ENCODE measurements at places on chromosomes 7 and 10.

- DNase-seq = no peak
Measured at GRCh38 chr7:129840757-129841156, 112.0 kb downstream of the UBE2H start.

GRCh38 chr10:33478089-33478674 is 143.7 kb upstream of the NRP1 start:
- DNase-seq = no peak

DNA sequence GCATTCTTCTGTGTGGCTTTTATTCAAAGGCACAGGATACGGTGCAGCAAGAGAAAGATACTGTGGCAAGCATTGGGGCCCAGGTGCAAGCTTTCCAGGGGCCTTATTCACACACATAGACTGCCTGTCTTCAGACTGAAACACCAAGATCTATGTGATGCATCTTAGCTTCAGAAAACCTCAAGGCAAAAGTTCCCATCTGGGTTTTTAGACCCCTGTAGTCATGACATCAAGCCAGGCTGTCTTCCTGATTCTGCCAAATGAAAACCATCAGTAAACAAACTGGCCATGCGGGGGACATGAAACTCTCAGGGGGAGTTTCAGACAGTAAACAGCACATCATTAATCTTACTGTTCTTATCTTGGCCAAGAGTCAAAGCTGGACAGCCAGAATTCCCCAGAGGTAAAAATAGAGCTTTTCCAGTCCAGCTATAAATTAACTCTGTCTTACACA is 9.8 kb downstream of the AGBL3 start:
- DNase-seq = no peak

DNA sequence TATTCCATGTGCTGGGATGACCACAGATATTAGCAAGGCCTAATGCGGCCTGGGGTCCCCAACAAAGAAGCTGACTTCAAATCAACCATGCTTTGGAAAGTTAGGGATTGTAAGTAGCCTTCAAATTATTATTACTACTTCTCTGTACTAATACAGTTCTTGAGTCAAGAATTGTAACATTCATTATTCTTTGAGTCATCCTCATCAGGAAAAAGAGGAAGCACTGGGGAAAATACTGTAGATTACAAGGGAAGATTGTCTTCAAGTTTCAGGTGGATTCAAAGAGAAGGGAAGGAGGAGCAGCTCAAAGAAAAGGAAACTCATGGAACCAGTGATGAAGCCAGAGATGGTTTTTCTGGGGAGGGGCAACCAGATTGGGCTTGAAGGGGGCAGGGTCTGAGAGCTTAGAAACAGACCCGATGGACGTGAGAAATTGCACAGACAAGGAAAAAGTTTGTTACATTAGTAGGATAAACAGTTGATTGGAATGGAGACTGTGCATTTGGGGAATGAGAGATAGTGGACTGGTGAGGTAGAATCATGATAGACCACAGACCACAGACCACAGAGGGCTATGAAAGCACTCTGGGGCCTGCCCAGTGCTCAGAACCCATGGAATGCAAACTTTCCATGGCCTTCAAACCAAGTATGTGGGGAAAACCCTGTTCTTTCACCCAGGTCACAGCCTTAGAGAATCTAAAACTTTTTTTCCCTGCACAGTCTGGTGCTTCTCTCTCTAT is 209.9 kb downstream of the ZNF365 start:
- no peak for DNase-seq

GRCh38 chr10:64159910-64160872 is 639.0 kb downstream of the REEP3 start:
- DNase-seq = no peak

- DNase-seq = no peak
Measured at GRCh38 chr10:29411666-29412315, 122.9 kb downstream of the LYZL1 start.

DNA sequence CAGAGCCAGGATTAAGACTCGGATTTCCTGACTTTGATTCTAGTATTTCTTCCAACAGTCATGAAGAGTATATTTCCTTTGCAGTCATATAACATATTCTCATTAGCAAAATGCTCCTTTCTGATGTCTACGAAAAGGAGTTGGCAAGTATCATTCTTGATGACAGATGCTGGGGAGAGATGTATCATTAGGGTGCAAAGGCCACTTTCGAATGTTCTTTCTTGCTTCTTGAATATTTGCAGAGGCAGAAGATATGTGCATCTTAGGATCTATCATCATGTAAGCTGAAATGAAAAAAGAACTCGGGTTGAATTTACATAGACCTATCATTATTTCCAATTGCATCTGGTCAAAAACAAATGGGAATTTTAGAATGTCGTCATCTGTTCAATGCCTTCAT is 294.4 kb downstream of the BAMBI start:
- no peak for DNase-seq

- DNase-seq = no peak
Measured at GRCh38 chr7:17275749-17276671, 22.4 kb upstream of the AHR start.

- DNase-seq = no peak
Measured at GRCh38 chr7:105450177-105450861, 61.6 kb upstream of the SRPK2 start.

DNA sequence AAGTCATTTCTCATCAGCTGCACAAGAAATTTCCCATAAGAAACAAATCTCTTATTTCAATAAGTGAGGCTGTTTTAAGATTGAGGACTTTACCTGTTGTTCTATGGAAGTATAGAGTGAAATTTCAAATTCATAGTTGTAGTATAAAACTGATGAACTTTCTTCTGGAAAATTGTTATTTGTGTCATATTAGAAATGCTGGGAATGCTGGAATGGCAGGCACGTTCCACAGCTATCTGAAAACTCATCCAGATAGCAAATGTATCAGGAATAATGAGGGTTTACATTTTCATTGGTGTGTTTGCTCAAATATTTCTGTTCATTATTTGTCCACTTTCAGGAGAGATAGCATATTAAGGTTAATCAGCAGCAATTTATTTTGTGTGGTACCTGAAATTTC is 40.8 kb downstream of the CPED1 start:
- no peak for DNase-seq

GRCh38 chr7:94049615-94050014 is 45.5 kb upstream of the BET1 start:
- no peak for DNase-seq

GRCh38 chr7:140042386-140042670 is 20.4 kb downstream of the PARP12 start:
- DNase-seq = no peak

GRCh38 chr7:31095286-31096197 is 43.4 kb downstream of the ADCYAP1R1 start:
- no peak for DNase-seq

DNA sequence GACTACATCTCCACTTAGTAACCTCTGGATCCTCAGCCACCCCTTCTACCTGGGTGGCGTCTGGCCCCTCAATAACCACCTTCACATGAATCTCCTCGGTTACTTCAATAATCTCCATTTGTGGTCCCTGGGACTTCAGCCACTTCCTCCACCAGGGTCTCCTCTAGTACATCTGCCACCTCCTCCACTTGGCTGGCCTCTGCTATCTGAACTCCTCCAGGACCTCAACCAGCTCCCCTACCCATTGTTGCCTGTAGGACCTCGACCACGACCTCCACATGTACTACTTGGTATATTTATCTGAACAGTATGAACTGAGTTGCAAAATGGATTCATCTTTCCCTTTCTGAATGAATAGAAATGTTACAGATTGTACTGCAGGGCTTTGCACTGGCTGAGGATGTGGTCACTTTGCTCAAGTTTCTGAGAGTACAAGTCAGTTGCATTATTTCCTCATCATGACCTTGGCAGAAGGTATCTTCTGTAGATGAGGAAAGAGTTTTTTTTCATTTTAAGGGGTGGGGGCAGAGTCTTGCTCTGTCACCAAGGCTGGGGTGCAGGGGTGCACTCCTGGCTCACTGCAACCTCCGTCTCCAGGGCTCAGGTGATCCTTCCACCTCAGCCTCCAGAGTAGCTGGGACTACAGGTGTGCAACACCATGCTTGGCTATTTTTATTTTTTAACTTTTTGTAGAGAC is 36.0 kb downstream of the MAT1A start:
- no peak for DNase-seq

- DNase-seq = no peak
Measured at GRCh38 chr10:71736570-71736952, 17.0 kb upstream of the C10orf105 start.

DNA sequence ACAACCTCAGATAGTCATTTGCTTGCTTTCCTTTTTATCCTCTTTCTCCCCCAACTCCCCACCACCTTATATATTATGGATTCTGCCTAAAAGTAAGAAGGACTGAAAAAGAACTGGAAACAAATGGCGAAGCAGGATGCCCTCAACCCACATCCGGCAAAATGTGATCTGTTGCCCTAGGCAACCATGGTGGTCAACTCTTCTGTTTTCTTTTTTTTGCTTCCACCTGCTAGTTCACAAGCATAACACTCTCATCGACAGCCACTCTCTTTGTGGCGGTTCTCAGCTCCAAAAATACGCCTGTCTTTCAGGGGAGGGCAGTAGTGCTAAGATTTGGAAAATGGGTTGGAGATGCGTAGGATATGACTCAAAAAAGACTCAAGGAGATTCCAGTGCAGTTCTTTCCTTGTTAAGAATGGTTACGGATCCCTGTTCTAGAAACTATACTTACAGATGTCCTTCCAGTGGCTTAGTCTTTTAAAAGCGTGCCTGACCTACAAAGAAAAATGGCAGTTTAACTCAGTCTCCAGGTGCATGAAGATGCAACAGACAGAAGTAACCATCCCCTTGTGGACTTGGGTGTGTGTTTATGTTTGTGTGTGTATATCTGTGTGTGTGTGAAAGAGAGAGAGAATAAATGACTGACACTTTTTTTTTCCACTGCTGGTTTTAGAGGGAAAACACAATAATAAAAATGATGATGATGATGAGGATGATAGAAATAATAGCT is 10.7 kb downstream of the APBB1IP start:
- no peak for DNase-seq

GRCh38 chr10:9253121-9253520 is 1198.6 kb downstream of the GATA3 start:
- DNase-seq = no peak

GRCh38 chr7:3888096-3888495 is 587.0 kb downstream of the SDK1 start:
- DNase-seq = no peak

GRCh38 chr10:88705958-88706357 is at the start of gene LIPK:
Gene LIPK (plus strand): TSS chr10:88706249. CDS start chr10:88724544, 18,295 bp downstream.
- DNase-seq = no peak

DNA sequence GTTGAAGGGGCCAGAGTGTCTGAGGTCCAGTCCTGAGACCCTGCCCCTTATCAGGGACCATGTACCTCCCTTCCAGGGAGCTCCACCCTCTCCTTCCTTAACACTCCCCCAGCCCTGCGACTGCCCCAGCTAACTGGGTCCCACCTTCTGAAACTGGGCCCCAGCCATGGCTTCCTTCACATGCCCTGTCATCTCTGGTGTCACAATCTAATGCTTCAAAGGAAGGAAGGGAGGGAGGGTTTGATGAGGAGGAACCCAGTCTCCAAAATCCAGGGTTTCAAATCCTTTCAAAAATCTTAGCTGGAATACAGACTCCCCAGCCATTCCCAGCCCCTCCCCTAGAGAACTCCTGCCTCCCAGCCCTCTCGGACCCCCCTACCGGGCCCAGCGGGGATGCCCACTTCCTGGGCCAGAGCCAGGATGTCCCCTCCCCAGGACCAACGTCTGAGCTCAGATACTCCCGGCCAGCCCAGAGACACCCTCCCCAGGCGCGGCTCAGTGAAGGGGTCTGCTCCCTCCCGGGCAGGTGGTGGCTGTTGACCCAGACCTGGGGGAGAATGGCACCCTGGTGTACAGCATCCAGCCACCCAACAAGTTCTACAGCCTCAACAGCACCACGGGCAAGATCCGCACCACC is 18.0 kb downstream of the C10orf105 start:
- no peak for DNase-seq

GRCh38 chr10:133235265-133235855 is 2.3 kb upstream of the VENTX start:
- no peak for DNase-seq

- no peak for DNase-seq
Measured at GRCh38 chr10:110818311-110819256, 53.1 kb upstream of the PDCD4 start.

GRCh38 chr7:34175837-34176236 is 270.5 kb downstream of the BMPER start:
- no peak for DNase-seq

GRCh38 chr7:25845464-25845863 is 306.5 kb upstream of the NFE2L3 start:
- no peak for DNase-seq

DNA sequence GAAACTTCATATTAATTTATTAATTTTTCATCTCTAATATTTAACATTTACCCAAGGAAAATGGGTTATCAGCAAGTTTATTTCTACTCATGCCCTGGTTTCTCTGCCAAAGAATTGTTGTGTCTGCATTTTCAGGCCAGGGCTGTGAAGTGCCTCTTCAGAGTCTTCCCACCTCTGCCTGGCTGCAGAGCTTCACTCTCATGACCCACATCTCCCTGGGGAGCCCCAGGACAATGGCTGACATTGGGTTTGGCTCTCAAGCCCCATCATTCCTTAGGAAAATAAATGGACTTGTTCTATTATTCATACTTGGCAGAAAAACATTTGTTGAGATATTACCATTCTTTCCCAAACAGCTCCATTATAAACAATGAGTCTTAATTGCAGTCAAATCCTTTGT is 30.3 kb downstream of the CACNA2D1 start:
- DNase-seq = no peak

DNA sequence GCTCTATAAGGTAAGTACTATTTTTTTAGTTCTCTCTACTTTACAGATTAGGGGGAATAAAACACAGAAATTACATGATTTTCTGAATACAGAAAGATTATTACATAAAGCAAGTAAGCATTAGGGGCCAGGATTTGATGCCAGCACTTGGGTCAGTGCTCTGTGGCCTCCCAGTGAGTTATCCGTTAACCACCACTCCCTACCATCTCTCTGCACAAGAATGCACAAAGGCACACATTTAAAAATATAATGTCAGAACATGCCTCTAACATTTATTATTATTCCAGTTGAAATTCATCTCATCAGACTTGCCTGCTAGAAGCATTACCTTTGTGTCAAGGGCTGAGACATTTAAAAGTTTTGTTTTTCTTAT is 59.0 kb downstream of the MET start:
- DNase-seq = no peak

DNA sequence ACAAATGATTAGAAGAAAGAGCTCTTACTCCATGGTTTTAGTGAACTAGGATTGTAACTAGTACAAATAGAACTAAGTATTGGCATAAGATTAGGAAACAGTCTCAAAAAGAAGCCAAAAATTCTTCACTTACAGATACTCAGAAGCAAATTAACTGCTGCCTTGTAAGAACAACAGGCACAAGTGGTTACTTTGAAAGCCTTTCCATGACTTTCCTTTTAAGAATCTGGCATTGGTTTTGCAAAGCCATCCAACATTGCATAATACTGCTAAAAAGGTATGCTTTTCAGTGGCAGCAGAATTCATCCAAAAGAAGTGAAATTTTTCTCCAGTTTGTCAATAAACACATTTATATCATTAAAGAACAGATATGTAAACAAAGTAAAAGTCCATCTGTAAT is 126.8 kb upstream of the ODAD2 start:
- DNase-seq = no peak

DNA sequence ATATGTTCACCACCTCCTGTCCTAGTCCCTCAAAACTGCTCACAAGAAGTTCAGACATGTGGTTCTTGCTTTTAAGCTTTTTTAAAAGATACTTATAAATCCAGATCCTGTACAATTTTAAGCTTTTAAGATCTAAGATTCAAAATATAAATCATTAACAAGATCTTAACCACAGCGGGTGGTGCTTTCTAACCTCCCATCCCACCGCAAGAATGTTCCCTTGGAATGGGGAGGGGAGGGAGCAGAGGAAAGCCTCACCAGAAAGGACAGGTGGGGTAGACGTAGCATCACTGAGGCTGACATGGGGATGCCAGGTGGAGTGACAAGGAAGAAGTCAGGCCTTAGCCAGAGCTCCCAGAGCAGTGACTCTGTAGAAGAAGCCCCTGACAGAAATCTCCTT is 133.5 kb downstream of the C1GALT1 start:
- DNase-seq = no peak
